Stimulated activated CD4-positive, alpha-beta T cell treated with anti-CD3 and anti-CD28 coated beads, Interleukin-1b, Interleukin-23, amount 100 ng/mL, for 4 hours (primary cell): ENCODE measurements at places on chromosomes 11 and 22.

DNA sequence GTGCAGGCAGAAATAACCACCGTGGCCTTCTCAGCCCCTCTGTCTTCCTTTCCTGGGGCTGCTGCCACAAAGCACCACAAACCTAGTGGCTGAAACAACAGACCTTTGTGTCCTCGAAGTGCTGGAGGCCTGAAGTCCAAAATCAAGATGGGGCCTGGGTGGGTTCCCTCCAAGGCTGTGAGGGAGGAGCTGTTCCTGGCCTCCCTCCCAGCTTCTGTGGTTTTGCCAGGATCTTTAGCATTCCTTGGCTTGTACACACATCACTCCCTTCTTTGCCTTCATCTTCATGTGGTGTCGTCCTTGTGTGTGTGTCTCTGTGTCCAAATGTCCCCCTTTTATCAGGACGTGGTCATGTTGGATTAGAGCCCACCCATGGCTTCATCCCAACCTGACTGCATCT lies 29.0 kb upstream of the PARVG start:
- DNase-seq = no peak

- DNase-seq = no peak
Observed at GRCh38 chr11:55726715-55727324, 46.4 kb upstream of the OR5D13 start.

GRCh38 chr11:414318-414857 lies 411 bp downstream of the SIGIRR start:
- no peak for DNase-seq

GRCh38 chr11:68993546-68993945 lies 12.8 kb upstream of the MRGPRD start:
- DNase-seq = no peak

DNA sequence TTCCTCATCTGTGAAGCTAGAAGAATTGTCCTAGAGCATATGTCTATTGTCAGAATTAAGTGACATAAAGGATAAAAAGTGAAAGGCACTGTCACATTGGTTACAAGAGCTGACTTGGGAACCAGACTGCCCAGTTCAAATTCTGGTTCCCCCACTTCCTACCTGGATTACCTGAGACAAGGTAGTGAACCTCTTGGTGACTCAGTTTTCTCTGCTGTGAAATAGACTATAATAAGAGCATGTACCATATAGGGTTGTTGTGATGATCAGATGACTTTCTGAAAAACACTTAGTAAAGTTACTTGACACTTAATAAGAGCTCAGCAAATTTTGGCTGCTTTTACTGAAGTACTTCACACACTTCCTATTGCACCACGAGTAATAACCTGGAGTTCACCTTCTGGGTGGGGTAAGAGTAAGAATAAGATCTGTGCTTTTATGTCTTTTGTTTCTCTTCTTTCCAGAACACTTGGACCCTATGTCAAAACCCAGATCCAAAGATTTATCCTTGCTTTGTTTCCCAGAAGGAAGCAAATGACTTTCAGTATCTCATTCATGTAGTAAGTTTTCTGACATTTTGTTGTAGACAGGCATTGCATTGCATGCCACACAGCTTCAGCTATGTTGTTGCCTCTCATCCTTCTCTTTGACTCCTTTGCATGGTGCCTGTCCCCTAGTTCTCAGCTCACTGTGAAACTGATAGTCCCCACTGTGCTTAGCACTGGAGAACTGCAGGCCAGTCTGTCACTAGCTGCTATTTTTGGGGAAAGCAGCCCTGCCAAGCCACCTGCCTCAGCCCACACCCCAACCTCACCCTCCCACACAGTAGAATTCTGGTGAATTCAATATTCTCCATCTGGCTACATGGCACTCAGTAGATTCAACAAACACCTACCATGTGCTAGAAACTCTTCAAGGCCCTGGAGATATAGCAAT lies 121.8 kb upstream of the POU2AF2 start:
- no peak for DNase-seq

GRCh38 chr11:103904324-103904667 lies 132.1 kb upstream of the DDI1 start:
- no peak for DNase-seq

- DNase-seq = peak; percentile 81
Observed at GRCh38 chr11:1882265-1883238, 9.1 kb downstream of the PRR33 start.

DNA sequence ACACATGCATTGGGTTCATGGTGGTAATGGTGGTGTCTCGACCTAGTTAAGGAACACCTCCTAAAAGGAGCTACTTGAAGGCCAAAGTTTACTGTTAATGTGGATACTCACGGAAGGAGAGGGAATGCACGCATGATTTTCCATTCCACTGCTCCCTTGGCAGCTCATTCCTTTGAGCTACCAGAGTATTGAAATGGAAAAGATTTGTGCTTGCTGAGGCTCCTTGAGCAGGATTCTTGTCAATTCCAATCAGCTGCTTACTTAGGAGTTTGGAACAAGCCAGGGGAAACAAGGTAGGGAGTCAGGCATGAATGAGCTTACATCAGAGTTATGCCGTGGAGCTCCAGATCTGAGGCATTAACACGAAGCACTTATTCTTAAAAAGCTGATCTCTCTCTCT lies 108.8 kb downstream of the GRIA4 start:
- DNase-seq = no peak

- no peak for DNase-seq
Observed at GRCh38 chr11:125618383-125618782, 6.6 kb upstream of the CHEK1 start.

- DNase-seq = no peak
Observed at GRCh38 chr11:20038972-20039371, 121.3 kb downstream of the DBX1 start.

- no peak for DNase-seq
Observed at GRCh38 chr11:88590361-88590760, 252.8 kb upstream of the CTSC start.

DNA sequence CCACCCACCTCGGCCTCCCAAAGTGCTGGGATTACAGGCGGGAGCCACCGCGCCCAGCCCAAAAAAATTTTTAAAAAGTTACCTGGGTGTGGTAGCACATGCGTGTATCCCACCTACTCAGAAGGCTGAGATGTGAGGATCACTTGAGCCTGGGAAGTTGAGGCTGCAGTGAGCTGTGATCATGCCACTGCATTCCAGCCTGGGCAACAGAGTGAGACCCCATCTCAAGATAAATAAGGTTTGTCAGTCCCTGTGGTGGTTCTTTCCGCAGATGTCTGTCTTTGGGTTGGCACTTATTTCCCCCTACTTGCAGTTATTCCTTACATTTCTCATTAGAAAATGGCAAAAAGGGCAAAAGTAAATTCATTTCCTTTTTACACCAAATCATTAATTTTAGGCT lies 8.0 kb downstream of the MARK2 start:
- no peak for DNase-seq

DNA sequence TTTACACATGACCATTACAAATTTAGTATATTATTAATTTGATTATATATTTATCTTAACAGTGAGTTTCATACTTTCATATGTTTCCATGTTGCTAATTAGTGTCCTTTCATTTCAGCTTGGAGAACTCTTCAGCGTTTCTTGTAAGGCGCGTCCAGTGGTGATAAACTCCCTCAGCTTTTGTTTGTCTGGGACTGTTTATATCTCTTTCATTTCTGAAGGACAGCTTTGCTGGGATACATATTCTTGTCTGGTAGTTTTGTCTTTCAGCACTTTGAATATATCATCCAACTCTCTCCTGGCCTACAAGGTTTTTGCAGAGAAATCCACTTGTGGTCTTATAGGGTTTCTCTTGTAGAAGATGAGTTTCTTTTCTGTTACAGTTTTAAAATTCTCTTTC lies 12.4 kb downstream of the BIRC2 start:
- DNase-seq = no peak

- no peak for DNase-seq
Observed at GRCh38 chr11:2846056-2846455, 39.5 kb downstream of the CDKN1C start.

GRCh38 chr11:16248248-16248647 lies 108.1 kb downstream of the SOX6 start:
- no peak for DNase-seq

DNA sequence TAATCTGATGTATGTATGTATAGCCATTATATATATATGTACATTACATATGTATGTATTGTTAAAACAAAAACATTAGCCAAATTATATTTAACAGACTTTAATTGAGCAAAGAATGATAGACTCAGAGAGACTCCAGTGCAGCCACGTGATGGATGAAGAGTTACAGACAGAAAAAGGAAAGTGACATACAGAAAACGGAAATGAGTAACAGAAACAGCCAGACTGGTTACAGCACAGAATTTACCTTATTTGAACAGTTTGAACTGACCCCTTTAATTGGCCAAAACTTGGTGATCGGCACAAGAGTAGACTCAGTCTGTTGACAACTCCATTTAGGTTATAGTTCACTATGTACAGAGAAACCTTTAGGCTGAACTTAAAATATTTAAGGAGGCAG lies 35.0 kb downstream of the CHORDC1 start:
- no peak for DNase-seq

DNA sequence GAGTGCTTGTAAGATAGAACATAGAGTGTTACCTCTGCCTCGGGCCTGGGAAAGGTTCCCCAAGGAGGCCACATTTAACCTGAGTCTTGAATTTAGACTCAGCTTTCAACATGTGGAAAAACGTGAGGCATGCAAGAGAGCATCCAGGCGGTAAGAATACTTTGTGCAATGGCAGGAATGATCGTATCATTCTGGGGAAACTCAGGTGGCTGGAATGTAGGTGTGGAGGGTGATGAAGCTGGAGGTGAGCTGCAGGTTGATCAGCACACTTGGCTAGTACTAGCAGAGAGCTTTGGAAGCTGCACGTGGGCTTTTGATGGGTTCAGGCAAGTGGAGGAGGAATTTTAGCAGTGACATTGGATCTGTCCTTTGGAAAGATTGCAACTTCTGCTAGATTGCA lies 270.3 kb upstream of the RAG2 start:
- no peak for DNase-seq

- DNase-seq = no peak
Observed at GRCh38 chr22:42001121-42001520, 2.5 kb downstream of the WBP2NL start.

GRCh38 chr11:65213322-65214211 lies 31.8 kb downstream of the CAPN1 start:
- no peak for DNase-seq

DNA sequence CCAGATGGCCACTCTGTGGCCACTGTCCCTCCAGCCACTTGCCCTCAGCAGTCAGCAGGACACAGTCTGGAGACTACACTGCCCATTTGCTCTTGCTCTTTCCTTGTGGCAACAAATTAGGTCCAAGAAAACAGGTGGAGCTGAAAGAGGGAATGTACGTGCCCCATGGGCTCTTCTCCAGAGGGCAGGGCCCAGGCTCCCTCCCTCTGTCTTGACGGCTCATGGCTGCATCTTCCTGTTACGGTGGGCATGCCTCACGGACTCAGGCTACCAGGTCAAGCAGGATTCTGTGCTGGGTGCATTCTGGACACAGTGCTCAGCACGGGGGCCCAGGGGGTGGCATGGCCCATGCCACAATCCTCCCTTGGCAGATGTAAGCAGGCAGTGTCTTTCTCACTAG lies 71.3 kb downstream of the MED15 start:
- no peak for DNase-seq

DNA sequence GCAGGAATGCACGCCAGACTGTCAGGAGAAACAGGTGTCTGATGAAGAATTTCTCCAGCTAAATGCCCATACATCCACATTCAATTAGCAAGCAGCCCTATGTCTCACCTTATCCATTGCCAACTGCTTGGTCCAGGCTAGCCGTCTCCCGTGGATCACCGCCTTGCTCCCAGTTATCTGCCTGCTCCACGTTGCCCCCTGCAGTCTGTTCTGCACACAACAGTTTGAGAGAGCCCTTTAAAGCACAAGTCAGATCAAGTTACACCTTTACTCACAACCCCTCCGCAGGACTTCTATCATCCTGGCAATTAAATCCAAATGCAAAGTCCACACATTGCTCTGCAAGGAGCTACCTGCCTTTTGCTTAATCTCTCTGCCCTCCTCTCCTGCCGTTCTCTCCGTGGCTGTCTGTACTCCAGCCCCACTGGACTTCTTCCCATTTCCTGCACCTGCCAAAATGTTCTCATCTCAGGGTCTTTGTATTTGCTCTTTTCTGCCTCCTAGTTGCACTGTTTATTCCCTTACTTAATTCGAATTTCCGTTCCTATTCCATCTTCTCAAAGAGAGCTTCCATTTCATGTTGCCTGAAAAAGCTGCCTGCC lies 185.3 kb upstream of the LARGE1 start:
- no peak for DNase-seq

- DNase-seq = no peak
Observed at GRCh38 chr11:130715085-130715876, 201.0 kb downstream of the SNX19 start.

DNA sequence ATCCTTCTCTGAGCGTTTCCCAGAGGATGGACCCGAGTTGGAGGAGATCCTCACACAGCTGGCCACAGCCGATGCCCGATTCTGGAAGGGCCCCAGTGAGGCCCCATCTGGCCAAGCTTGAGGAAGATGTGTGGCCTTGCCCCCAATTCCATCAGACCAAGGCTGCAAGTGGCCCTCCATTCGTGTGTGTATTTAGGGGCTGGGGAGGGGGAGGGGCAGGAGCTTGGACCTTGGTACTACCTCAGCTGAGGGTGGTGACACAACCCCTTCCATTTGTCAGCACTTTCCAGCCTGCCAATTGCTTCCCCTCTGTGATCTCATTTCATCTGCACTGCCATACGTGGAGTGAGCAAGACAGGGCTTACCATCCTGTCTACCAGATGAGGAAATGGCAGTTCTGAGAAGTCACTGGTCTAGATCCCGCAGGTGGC lies 1.3 kb upstream of the BBS1 start:
- no peak for DNase-seq

DNA sequence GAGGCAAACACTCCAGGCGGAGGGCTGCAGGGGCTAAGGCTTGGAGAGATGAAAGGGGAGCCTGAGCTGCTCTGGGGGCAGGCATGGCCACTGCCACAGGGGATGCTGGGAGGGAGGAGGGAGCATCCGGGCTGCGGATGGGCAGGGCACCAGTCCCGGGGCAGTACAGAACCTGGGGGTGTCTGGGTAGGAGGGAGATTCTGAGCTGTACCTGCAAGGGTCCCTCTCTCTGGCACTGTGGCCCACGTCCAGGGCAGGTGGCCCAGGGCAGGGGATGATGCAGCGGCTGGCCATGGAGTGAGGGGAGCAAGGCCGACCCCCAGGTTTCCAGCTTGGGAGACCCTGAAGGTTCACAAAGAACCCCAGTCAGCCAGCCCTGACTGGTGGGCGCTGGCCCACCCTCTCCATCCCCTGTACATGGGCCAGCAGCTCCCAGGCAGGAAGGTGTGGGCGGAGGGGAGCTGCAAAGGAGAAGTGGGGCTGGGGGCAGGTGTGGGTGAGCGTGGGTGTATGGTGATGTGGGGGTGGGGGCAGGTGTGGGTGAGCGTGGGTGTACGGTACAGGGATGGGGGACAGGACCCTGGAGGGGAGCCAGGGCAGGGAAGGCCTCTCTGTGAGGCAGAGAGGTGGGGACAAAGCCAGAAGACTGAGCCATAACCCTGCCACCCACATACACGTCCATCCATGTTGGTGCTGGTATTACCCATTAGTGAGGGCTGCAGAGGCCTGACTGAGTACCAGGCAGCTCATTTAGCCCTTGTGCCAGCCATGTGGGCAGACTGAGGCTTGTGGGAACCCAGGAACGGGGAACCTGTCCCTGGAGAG lies 2.2 kb upstream of the TNFRSF13C start:
- DNase-seq = no peak

- DNase-seq = no peak
Observed at GRCh38 chr22:42562279-42562678, 8.5 kb downstream of the SERHL2 start.

- no peak for DNase-seq
Observed at GRCh38 chr11:19738124-19738523, 25.5 kb downstream of the NAV2 start.
